Mammary epithelial cell (primary cell): ENCODE measurements at places on chromosomes 6 and 20. TPM values are rescaled to one million over a fixed set of nuclear protein-coding genes. Genes with fewer than 3 reads are reported as not detected.

The GPX5 gene
- total RNA-seq: not detected

The ENPP1 gene
- 0.67 TPM for total RNA-seq

The GATA5 gene
- total RNA-seq: not detected

The RGL2 gene
- total RNA-seq: 22.0 TPM

The TFAP2B gene
- 2.0 TPM for total RNA-seq

The MRPL14 gene
- 56.5 and 82.0 TPM in 2 replicates for total RNA-seq

The SFTA2 gene
- not detected in 2 replicates for total RNA-seq

The SEMG1 gene
- not detected for total RNA-seq

The SPATA2 gene
- 4.2 TPM for total RNA-seq

The RNF39 gene
- 2.5 TPM for total RNA-seq

The CNKSR3 gene
- total RNA-seq: 1.7 TPM

The NMBR gene
- not detected for total RNA-seq

The FAM184A gene
- total RNA-seq: 0.17 TPM

The ZBTB46 gene
- 0.35 and 0.52 TPM in 2 replicates for total RNA-seq

The NEURL2 gene
- 2.1 and 4.0 TPM in 2 replicates for total RNA-seq

The FOXC1 gene
- total RNA-seq: 9.6 and 12.1 TPM in 2 replicates

The EPPIN gene
- total RNA-seq: not detected

The RNF217 gene
- total RNA-seq: 103 TPM

The R3HDML gene
- not detected in 2 replicates for total RNA-seq

The AGER gene
- 0.33 TPM for total RNA-seq

The DLL1 gene
- total RNA-seq: 18.1 and 27.5 TPM in 2 replicates

The KHDRBS2 gene
- not detected in 2 replicates for total RNA-seq

The HLA-DOA gene
- 0.33 TPM for total RNA-seq

The PPP1R18 gene
- total RNA-seq: 106 and 107 TPM in 2 replicates

The DCDC2 gene
- 0.05 and 0.38 TPM in 2 replicates for total RNA-seq

The PACRG gene
- total RNA-seq: 1.0 TPM

The OGFRL1 gene
- total RNA-seq: 106 TPM

The GLP1R gene
- total RNA-seq: not detected in 2 replicates

The SYNDIG1 gene
- 7.4 and 17.5 TPM in 2 replicates for total RNA-seq

The TUBE1 gene
- total RNA-seq: 39.8 and 72.3 TPM in 2 replicates

The AHI1 gene
- 7.7 TPM for total RNA-seq

The OPRM1 gene
- total RNA-seq: not detected

The GINM1 gene
- total RNA-seq: 33.0 TPM

The CRYBG1 gene
- total RNA-seq: 75.0 and 92.9 TPM in 2 replicates

The LY86 gene
- not detected in 2 replicates for total RNA-seq

The POU5F1 gene
- total RNA-seq: 2.3 and 3.6 TPM in 2 replicates

The HCK gene
- total RNA-seq: not detected in 2 replicates

The COL9A1 gene
- total RNA-seq: not detected

The PHACTR1 gene
- total RNA-seq: not detected in 2 replicates

The SAMHD1 gene
- total RNA-seq: 3.8 TPM

The CRISP3 gene
- total RNA-seq: not detected

The RBPJL gene
- total RNA-seq: not detected

The BPI gene
- total RNA-seq: not detected

The KCNQ5 gene
- total RNA-seq: 10.5 TPM

The GDAP1L1 gene
- not detected for total RNA-seq

The SPAG4 gene
- 4.3 TPM for total RNA-seq

The EYA2 gene
- 1.0 TPM for total RNA-seq

The KCNG1 gene
- total RNA-seq: 53.0 TPM

The PDYN gene
- not detected in 2 replicates for total RNA-seq

The SNAP25 gene
- total RNA-seq: not detected in 2 replicates

The CRIP3 gene
- total RNA-seq: not detected in 2 replicates

The HEY2 gene
- total RNA-seq: 0.17 TPM

The PROKR2 gene
- total RNA-seq: not detected

The SLPI gene
- 129 and 189 TPM in 2 replicates for total RNA-seq

The NOL4L gene
- 17.6 and 18.2 TPM in 2 replicates for total RNA-seq

The SLC22A3 gene
- total RNA-seq: 0.33 TPM

The PKIB gene
- total RNA-seq: 24.2 and 24.9 TPM in 2 replicates
